NCI-H2029 (cell line): ENCODE measurements at places on chromosomes 7 and 10.
A peak's percentile ranks its signal among the peaks of the same experiment; 100 is the strongest.

DNA sequence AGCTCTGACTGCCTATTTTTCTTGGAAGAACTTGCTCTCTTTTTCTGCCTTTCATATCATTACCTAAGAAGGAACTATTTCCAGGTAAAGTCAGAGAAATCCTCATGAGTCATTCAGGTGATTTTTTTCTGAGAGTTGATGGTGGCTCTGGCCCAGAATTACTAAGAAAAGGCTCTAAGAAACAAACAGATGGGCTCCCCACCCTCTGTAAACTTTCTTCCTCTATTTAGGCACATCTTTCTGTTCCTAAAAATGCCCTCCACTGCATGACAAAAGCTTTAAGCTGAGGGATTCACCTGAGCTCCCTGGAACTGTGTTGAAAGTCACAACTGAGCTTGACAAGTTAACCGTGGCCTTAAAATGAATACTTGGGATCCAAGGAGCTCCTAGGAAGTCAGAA, 1.6 kb downstream of the OLAH start:
- no peak for DNase-seq

DNA sequence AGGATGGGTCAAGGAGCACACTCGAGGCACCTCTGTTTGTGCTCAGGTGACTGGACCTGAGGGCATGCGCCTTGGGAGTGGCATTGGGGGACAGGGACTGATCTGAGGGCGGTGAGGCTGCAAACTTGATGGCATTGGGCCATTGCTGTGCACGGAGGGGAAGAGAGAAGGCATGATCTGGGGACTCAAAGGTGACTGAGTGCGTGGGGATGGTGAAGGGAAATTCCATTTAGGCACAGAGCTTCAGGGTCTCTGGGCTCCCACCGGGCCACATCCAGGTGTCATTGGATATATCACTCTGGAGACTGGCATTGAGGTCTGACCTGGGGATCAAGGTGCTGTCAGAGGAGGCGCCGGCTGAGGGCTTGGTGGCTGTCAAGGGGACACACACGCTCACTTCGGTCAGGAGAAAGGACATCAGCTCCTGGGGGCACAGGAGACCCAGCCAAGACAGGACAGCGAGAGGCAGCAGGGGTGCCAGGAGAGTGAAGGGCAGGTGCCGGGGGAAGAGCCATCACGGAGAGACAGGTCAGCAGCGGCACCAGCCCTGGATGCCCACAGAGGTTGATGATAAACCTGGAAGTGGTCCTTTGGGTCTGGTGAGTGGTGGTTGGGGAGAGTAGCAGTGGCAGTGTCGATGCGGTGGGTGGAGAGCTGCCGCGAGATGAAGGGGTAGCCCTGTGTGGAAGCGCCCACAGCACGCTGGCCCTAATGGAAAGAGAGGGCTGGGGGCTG, 5.5 kb downstream of the ADCK2 start:
- DNase-seq = no peak

GRCh38 chr10:15096661-15097010, 519 bp upstream of the RPP38 start:
- no peak for DNase-seq

GRCh38 chr10:61900829-61901792, at the start of gene ARID5B:
ARID5B (plus strand) TSS chr10:61901699; CDS start chr10:61901710, 11 bp downstream.
- DNase-seq = peak; percentile 4

GRCh38 chr10:117544004-117544701, 1.6 kb downstream of the EMX2 start:
- no peak for DNase-seq

DNA sequence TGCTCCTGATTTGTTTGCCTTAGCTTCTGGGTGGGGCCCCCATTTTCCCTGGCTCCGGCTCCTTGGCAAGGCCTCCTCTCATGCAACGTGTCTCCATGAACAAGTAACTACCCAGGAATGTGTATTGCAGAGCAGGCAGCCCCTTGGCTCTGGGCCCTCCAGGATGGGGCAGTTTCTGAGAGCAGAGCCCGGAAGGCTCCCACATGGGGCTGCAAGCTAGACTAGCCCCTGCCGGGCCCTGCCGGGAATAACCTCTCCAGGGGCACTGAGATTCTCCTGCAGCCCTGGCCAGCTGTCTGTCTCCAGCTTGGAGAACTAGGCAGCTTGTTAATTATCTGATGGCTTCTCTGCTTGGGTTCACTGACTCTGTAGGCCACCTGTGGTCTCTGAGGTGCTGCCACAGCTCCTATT, 184.0 kb upstream of the INHBA start:
- no peak for DNase-seq

DNA sequence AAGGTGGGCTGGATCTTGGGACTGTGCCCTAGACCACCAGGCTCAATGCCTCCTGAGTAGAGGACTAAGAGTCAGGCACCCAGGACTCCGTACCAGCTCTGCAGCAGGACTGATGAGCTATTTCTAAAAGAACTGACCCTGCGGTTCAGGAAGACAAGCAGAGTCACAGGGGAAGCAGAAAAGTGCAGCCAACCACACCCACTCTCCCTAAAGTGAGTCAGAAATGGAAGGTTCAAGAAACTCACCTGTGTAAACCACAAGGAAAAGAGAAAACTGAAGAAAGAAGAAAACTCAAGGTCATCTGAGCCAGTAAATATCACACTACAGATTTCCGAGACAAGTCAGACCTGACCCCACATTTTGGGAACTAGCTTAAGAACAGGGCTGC, 2.5 kb downstream of the PARP12 start:
- no peak for DNase-seq

DNA sequence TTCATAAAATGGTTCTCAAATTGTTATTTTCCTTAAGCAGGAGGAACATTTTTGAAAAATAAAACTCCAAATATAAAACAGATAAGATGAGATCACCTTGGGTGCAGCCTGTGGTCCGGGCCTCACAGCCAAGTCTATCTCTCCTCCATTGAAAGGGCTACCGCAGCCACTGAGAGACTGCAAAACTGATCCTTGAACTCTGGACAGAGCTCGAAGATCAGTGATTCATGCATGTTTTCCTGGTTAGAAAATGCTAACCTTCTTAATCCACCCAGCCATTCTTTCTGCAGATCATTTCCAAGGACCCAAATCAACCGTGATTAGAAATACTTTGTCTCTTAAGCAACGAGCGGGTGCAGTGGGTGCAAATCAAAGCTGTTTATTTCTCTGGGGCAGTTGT, 378.8 kb downstream of the PLXDC2 start:
- no peak for DNase-seq

DNA sequence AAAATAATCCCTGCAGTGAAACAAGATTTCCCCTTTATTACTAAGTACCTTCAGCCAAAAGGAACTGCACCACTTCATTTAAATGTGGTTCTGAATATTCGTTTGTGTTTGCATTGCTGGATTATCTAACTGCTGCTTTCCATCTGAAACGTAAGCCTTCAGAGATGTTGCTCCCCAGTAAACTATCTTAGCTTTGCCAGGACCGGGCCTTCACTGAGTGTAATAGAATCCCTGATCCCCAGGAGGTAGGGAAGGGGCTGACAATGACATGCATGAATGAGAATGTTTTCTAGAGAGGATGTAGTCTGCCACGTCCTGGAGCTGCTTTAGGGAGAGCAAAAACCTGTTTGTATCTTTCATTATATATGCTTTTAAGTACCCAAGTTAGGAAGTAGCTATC, 19.5 kb upstream of the INSYN2A start:
- no peak for DNase-seq

- no peak for DNase-seq
Observed at GRCh38 chr10:123470336-123470921, 195.7 kb upstream of the GPR26 start.

DNA sequence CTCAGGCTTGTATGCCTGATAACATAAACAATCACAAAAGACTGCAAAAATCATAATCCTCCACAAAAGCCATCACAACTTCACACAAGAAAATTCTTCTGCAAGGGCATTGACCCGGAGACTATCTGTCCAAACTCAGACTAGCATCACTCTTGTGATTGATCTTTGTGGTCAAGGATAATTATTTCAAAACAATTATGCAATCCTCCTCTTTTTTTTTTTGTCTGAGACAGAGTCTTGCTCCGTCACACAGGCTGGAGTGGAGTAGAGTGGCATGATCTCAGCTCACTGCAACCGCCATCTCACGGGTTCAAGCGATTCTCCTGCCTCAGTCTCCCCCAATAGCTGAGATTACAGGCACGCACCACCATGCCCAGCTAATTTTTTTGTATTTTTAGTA, 22.2 kb downstream of the CDNF start:
- DNase-seq = no peak

- DNase-seq = no peak
Observed at GRCh38 chr7:96311967-96312366, 9.9 kb downstream of the SLC25A13 start.

- DNase-seq = no peak
Observed at GRCh38 chr10:16770670-16771069, 46.6 kb downstream of the RSU1 start.

GRCh38 chr7:111982804-111983203, 223.4 kb downstream of the DOCK4 start:
- DNase-seq = no peak

DNA sequence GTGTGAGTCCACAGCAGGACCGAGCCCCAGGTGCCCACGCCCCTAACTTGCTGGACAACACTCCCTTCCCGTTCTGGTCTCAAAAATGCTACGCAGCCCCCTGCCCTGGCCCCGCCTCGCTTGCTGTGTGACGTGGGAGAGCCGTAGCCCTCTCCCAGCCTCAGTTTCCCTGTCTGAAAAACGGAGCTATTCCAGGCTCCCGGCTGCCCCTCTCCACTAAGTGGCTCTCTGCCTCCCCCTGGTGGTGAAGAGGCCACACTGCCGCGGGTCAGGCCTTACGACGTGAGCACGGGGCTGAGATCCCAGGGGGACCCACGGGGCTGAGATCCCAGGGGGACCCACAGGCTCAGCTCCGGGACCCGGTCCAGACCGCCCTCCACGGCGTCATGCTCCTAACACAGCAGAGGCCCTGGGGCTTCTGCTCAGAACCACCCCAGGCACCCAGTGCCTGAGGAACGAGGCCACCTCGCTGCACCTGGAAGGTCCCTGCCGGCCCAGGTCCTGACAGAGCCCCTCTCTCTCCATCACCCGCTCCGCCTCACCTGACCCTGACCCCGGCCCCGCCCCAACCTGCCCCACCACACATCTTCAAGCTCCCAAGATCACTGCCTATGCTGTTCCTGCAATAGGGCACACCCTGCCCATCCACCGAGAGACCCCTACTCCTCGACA, 26.7 kb downstream of the MICALL2 start:
- DNase-seq = peak; percentile 17

GRCh38 chr7:157394246-157395191, 57.7 kb downstream of the DNAJB6 start:
- DNase-seq = no peak

DNA sequence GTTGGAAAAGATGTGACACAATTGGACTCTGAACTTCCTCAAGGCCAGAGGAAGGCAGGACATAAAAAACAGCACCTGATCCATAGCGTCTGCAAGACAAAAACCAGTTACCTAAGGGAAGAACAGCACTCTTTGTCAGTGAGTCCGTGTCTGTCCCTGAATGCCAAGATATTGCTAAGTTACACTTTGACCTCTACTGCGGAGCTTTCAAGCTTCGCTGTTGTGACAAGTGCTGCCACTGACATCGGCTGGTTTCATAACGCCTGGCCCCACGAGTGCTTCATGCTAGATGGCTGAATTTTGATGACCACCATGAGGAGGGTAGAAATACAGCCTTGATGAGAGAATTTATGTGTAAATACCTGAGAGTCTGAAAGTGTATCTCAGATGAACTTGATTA, 49.7 kb upstream of the JAZF1 start:
- no peak for DNase-seq

DNA sequence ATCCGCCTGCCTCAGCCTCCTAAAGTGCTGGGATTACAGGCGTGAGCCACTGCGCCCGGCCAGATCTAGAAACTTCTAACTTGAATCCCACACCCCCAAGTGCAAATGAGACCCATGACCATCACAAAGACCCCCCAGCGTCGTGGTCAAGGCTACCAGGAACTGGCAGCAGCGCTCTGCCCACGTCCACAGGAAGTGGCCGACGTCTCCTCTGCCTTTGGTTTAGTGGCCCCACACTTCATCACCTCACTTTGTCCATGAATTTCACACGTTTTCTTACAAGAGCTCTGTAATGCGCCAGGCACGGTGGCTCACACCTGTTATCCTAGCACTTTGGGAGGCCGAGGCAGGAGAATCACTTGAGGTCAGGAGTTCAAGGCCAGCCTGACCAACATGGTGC, 53.5 kb upstream of the TNRC18 start:
- no peak for DNase-seq

DNA sequence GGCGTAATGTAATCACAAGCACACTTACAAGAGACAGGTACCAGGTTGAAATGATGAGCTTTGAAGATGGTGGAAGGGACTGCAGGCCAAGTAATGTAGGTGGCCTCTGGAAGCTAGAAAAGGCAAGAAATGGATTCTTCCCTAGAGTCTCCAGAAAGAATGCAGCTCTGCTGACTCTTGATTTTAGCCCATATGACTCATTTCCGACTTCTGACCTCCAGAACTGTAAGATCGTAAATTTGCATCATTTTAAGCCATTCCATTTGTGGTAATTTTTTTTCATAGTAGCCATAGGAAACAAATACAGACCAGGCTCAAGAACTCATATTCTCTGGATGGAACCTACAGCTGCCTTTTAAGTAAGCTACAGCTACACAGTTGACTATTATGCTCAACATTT, 315.5 kb downstream of the MAGI2 start:
- no peak for DNase-seq

GRCh38 chr7:2051707-2052656, 180.8 kb downstream of the MAD1L1 start:
- peak; percentile 39 for DNase-seq

DNA sequence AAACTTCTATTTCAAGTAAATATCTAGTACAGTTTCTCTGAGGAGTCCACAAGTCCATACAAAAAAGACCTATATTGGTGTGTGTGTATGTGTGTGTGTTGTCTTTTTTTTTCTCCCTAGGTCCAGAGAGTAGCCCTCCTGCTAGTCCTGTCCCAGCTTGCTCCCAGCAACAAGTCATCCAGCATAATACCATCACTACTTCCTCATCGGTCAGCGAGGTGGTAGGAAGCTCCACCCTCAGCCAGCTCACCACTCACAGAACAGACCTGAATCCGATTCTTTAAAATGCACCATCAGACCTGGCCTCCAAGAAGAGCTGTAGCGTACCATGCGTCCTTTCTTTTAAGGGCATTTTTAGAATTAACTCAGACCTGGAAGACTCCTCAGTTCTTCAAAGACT, 139.1 kb downstream of the TRIL start:
- DNase-seq = no peak

GRCh38 chr10:115898242-115898641, 374.8 kb downstream of the GFRA1 start:
- DNase-seq = no peak

DNA sequence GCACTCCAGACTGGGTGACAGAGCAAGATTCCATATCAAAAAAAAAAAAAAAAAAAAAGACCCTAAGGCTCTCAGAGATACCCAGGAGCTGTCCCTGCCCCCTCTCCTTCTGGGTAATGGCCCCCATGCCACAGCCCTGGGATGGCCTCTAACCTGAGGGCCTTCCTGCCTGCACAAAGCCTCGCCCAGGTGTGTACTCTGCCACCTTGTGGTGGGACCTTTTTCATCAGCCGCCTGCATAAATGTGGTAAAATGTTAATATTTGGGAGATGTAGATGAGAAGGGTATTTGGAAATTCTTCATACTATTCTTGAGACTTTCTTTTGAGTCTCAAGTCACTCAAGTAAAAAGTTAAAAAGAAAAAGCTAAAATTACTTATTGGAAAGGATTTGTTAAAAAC, 46.3 kb upstream of the RNF216 start:
- no peak for DNase-seq

- DNase-seq = no peak
Observed at GRCh38 chr7:56174875-56175760, 58.9 kb upstream of the NUPR2 start.

GRCh38 chr10:70090013-70090412, 37.4 kb downstream of the MACROH2A2 start:
- no peak for DNase-seq
